Renal pelvis (tissue), 12 donors: ENCODE measurements at places on chromosomes 3 and 15. TPM values are rescaled to one million over a fixed set of nuclear protein-coding genes. Genes with fewer than 3 reads are reported as not detected.

DNA sequence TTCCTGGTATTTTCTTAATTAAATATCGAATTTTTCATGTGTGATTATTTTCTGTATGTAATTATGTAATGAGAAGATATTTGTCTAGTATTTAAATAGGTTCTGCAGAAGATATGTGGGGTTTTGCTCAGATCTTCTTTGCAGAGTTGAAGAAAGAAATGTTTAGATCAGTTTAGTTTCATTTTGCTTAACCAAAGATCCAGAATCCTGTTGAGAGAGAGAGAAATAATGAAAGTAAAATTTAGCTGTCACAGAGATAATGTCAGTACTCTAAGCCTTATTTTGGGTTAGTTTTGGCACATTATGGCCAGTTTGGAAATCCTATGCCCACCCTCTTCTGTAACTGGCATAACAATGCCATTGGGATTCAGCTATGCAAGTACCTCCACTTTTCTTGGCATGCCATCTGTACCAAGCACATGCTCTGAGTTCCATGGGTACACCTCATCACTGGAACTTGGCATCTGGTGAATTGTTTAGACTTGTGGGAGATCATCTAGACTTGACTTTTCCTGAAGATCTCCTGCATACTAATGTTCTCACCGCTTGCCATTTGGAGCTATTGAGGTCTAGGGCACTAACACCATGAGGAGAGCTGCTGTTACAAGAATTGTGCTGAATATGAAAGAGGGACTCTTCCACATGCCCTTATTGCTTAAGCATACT, 30.9 kb downstream of the PLSCR1 start:
- no peak for DNase-seq

DNA sequence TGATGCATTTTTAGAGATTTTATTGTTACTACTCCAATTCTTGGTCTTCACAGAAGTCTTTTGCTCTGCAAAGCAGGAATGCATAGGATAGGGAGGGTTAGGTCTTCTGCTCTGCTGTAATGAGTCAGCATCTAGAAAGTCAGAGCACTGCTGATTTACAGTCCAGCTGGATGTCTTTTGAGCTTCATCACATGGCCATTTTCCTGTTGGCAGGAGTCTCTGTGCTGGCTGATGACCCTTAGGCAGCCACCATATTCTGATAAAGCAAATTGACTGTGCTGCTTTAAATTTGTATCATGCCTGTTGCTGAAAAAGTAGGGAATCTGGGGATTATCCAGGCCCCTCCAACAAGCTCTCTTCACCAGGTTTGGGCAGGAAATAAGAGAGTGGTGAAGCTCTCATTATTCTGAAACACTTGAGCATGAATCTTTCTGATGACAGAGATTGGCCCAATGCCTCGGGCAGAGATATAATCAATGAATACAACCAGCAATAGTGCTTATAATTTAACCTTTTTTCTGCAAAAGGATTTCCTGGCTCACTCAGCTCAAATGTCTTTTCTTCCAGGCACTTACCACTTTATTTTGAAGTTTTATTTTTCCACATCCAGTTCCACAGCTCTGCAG, 9.7 kb upstream of the CRBN start:
- DNase-seq, result no peak

The ITGA11 gene
- 2.9 TPM for polyA plus RNA-seq

DNA sequence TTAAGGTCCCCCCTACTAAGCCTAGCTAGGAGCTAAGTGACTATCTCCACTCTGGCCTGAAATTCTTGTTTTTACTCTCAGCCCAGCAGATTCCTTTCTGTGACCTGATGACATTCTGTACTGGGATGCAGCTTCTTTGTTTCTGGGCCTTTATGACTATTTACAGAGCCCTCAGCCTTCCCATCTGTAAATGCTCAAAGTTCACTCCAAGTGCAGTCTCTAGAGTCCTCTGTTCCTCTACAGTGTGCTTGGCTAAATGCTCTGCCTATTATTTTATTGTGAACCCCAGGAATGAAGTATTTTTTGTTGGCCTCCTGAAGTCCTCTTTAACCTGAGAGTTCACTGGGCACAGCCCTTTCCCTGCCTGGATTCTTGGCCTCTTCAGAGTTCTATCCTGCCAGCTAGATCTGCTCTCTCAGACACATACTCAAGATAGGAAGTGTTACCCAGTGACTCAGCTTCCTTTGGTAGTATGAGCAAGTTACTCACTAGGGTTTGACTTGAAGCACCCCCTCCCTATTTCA, 278.1 kb upstream of the P2RY1 start:
- peak; percentile 1 for DNase-seq
